Lung (tissue), 17 donors: ENCODE measurements at places on chromosomes 4 and X. TPM values are rescaled to one million over a fixed set of nuclear protein-coding genes. Genes with fewer than 3 reads are reported as not detected.

DNA sequence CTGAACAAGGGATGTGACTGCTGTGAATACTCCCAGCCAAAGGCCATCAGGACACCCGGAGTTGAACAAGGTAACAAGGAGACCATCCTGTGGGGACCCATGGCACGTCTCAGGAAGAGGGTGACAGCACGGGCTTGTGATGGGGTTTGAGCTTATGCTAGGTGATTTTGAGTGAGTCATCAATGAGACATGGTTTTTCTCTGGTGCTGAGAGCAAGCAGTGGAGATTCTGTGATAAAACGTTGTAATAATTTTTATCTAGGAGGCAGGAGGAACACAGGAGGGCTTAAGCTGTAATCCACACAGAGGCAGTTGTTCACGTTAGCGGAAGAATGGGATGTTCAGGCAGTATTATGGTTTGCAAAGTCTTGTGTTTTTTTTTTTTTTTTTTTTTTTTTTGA lies 36.0 kb downstream of the TRIML1 start:
- H3K27me3 ChIP-seq = no peaks in the 10 kb centered on the region
- no peaks in the 10 kb centered on the region for H3K36me3 ChIP-seq
- H3K27ac ChIP-seq = no peak overlapping the region
- no peak overlapping the region for H3K4me3 ChIP-seq
- no peak for DNase-seq

DNA sequence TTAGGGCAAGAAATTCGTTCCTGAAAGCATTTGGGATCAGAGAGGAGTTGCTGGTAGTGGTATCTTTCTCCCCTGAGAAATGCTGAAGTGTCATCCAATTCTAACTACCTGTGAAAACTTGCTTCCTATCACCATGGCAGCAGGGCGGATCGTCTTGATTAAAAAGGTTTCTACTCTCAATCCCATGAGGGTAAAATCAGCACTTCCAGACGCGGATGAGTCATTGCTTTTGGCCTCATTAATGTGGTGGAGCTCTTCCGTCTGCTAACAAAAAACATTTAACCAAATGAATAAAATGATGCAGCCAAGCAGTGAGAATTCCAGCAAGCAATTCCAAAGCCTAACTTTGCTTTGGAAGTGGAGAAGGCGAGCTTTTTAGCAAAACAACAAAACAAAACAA lies 325.6 kb downstream of the CAMK2D start:
- H3K27ac ChIP-seq = no peak overlapping the region
- no peak overlapping the region for H3K4me3 ChIP-seq
- no peak for DNase-seq
- H3K36me3 ChIP-seq = no peaks in the 10 kb centered on the region
- H3K4me1 ChIP-seq = peaks cover 8% of the 10 kb centered on the region

- no peaks in the 10 kb centered on the region for H3K4me1 ChIP-seq
- no peaks in the 10 kb centered on the region for H3K27me3 ChIP-seq
- no peak overlapping the region for H3K4me3 ChIP-seq
- no peak for DNase-seq
- H3K36me3 ChIP-seq = no peaks in the 10 kb centered on the region
Measured at GRCh38 chr4:79121223-79121622, 182.0 kb upstream of the PAQR3 start.

GRCh38 chr4:26885912-26886274 lies 25.3 kb downstream of the STIM2 start:
- H3K4me1 ChIP-seq = no peaks in the 10 kb centered on the region
- H3K4me3 ChIP-seq = no peak overlapping the region

The RNF150 gene
- total RNA-seq = 19.3 TPM

The MAGEB1 gene
- not detected for total RNA-seq

The IL1RAPL1 gene
- total RNA-seq = 2.2 TPM
